ENCODE measurements at places on chromosomes 16 and 17.
A peak's percentile ranks its signal among the peaks of the same experiment; 100 is the strongest.

- DNase-seq, result no peak
These were observed 16.7 kb downstream of the RFFL start for GRCh38 chr17:35046740-35047283.

DNA sequence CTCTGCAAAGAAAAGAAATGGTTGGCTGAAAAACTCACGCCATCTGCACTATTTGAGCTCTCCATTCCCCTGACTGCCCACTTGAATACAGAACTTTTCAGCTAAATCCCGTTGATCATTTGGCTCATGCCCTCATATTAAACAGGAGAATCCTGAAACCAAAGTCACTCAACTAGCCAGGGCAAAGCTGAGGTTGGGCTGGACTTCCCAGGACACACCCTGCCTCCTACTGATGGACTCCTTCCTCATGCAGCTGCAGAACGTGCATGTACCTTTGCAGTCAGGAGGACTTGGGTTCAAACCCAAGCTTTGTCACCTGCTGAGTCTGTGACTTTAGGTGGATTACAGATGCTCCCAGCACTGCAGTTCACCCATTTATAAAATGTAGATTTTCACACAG, 7.7 kb downstream of the ASIC2 start:
- DNase-seq, result no peak

- DNase-seq, result no peak
These were observed 104.4 kb downstream of the NTN1 start for GRCh38 chr17:9125722-9126121.

DNA sequence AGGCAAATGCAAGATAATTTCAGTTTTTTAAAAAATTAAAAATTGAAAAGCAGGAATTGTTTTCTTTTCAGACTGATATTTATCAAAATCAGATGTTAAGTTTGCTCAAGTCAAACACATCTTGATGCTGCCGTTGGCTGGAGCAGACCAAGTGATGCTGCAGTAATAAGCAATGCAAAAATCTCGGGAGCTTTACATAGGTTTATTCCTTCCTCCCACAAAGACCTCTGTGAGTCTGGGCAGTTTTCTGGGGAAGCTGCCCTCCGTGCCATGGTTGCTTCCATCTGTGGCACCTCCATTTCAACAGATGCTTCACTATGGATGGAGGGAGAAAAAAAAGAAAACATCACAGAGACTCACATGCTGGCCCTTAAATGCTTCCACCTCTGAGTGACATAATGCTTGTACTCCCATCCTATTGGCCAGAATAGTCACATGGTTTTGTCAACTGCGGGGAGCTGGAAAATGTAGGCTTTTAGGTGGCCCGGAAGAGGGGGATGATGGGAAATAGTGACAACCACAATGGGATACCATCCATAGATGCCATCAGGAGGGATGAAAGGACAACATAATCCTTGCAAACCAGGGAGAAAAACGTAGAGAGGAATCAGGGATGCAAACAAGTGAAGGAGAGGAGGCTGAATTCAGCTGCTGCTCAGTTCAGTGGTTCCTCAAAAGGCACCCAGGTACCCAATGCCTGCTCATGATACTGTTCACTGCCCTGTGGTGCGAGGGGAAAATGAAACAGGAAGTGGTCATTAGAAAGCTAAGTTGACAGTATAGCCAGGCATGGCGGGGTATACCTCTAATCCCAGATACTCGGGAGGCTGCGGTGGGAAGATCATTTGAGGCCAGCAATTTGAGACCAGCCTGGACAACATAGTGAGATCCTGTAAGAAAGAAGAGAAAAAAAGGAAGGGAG, 13.5 kb upstream of the ERCC4 start:
- no peak for DNase-seq

- DNase-seq, result no peak
These were observed 63.6 kb downstream of the PLCG2 start for GRCh38 chr16:81842564-81843242.

- no peak for DNase-seq
These were observed 495.6 kb upstream of the CDH11 start for GRCh38 chr16:65617421-65617820.

- no peak for DNase-seq
These were observed 114.4 kb downstream of the XYLT1 start for GRCh38 chr16:17356243-17356933.

- DNase-seq, result no peak
These were observed 23.7 kb upstream of the WWOX start for GRCh38 chr16:78075800-78076199.

DNA sequence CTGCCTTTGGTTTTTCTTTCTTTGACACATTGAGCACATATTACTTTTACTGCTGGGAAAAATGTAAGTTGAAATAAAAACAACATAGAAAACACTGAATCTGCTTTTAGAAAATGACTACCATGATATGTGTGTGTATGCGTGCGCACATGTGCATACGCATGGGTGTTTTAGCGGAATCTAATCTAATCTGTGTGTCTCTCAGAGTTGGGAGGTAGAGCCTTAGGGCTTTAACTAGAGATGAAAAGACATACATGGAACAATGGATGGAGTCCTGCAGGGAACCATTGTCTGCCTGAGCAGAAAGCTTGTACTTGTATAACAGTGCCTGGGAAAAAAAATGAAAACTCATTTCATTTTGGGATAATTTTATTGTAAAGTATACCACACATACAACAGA, 12.4 kb downstream of the SLFN5 start:
- DNase-seq, result no peak

- DNase-seq, result no peak
These were observed 16.6 kb downstream of the GPR179 start for GRCh38 chr17:38326996-38327792.

DNA sequence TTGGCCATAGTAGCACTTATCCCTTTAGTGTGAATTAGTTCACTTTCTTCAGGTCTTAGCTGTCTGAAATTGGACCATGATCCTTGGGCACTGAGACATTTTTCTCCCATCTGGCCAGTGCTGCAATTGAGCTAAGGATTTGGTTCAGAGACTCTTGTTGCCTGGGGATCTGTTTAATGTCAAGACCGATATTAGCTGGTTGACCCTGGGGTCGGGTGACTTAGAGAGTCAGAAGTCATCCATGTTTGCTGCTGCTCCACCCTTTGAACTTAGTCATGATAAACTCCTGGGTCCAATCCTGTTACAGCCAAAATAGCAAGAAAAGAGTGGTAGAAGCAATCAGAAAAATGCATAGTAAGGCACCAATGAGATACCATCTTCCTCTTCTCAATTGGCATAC, 45.8 kb upstream of the TOX3 start:
- no peak for DNase-seq

DNA sequence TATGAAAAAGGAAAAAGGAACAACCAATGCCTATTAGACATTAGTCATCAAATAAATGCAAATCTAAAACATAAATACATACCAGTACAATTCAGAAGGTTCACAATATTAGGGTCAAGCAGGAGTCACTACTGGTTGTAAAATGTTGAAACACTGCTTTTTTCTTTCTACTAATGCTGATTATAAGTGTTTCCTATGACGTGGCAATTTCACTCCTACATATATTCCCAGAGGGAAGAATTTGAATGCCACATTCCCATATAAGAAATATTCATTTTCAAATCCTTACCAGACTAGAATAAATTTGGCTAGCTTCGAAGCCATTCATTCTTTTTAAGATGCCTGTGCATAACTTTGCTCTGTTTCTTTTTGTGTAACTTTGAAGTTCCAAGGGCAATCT, 2.6 kb upstream of the KRTAP9-2 start:
- DNase-seq, result no peak

GRCh38 chr17:19262650-19263631, 25.8 kb downstream of the EPN2 start:
- no peak for DNase-seq

DNA sequence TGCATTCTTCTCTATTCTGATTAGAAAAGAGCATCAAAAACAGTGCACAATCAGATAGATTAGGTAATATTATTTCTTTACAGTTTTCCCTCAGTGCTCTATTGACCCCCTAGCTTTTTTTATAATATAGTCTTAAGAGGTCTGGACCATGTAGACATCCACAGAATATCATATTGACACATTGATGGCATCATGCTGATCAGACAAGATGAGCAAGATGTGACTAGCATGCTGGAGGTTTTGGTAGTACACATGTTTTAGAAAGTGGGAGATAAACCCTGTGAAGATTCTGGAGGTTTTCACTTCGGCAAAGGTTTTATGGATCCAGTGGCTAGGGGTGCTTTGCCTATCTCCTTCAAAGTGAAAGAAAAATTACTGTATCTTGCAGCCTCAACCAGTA, 2.8 kb upstream of the ABCA8 start:
- DNase-seq, result no peak

GRCh38 chr17:35708149-35708548, 23.3 kb upstream of the RASL10B start:
- no peak for DNase-seq

DNA sequence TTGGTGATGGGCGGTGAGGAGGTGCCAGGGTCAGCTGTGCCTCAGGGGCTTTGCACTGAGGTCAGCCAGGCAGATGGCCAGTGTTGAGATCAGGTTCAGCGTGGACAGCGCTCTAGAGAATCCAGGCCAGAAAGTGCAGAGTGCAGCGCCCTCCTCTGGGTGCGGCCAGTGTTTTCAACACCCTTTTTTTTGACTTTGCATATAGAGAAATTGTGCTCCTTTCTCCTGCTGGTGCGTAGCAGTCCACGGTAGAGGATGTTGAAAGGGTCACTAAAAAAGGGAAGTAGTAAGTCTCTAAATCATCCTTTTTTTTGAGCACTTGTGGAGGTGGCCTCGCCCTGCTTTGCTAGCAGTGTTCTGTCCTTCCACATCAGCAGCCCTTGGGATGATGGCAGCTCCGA, 53.9 kb downstream of the BANP start:
- no peak for DNase-seq

- DNase-seq, result no peak
These were observed 406.6 kb upstream of the SALL1 start for GRCh38 chr16:51557670-51558069.

DNA sequence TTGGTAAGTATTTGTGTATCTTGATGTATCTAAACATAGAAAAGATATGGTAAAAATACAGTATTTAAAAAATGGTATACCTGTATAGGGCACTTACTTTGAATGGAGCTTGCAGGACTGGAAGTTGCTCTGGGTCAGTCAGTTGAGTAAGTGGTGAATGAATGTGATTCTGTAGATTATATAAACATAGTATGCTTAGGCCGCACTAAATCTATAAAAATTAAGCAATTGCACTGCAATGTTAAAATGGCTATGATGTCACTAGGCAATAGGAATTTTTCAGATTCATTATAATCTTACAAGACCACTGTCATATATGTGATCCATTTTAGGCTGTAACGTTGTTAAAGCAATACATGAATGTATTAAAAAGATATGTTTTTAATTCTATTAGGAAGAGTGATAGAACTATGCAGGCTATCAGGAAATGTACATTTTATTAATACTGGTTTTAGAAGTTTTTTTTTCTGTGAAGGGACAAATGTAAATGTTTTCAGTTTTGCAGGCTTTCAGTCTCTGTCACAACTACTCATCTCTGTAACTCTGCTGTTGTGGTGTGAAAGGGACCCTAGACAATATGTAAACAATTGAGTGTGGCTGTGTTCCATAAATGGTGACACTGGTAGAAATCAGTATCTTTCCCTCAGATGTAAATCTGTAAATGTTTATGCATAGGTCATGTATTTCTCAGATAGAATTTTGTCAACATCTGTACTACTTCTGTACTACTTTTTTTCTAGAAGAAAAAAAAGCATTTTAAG, 10.5 kb downstream of the CBFB start:
- no peak for DNase-seq

GRCh38 chr17:34171245-34171818, 83.8 kb upstream of the CCL2 start:
- DNase-seq, result peak; percentile 14

DNA sequence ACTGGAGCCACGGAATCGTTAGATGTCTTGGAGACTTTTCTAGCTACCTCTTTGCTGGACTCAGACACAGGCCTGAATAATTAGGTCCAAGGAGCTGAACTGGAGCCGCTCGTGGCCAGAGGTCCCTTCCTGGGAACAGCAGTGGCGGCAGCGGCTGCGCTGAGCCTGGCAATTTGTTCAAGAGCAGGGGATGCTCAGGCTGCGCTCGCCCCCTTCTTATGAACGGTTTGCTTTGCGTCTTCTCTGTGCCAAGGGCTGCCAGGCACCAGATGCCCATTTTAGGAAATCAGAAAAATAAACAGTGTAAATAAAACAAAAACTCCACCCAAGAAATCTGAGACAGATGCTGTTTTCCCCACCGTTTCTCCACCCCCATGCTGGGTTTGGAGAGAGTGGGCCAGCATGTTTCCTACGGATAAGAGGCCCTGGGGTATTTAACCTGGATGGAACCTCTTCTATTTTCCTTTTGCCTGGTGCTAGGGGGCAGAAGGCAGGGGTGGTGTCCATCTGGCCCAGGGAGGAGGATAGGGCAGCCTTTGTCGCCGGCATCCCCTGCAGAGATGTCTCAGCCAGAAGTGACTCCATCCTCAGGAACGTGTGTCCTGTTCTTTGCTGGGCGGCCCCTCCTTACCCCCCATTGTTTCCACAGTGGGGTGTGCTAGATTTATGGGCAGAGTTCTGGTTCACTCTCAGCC, 163.4 kb downstream of the SEC14L1 start:
- DNase-seq, result no peak

DNA sequence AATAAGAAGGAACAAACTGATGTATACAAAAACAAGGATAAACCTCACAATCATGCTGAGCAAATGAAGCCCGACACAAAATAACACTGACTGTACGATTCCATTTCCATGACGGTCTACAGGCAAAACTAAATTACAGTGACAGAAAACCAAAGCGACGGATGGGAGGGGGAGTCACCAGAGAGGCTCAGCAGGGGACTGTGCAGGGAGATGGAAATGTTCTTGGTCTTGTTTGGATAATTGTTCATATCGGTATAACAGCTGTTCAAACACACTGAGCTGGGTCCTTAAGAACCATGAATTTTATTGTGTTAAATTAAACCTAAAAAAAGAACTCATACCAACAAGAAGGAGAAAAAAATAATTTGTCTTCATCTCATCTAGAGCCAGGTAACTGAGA, 97.8 kb downstream of the NXN start:
- no peak for DNase-seq

DNA sequence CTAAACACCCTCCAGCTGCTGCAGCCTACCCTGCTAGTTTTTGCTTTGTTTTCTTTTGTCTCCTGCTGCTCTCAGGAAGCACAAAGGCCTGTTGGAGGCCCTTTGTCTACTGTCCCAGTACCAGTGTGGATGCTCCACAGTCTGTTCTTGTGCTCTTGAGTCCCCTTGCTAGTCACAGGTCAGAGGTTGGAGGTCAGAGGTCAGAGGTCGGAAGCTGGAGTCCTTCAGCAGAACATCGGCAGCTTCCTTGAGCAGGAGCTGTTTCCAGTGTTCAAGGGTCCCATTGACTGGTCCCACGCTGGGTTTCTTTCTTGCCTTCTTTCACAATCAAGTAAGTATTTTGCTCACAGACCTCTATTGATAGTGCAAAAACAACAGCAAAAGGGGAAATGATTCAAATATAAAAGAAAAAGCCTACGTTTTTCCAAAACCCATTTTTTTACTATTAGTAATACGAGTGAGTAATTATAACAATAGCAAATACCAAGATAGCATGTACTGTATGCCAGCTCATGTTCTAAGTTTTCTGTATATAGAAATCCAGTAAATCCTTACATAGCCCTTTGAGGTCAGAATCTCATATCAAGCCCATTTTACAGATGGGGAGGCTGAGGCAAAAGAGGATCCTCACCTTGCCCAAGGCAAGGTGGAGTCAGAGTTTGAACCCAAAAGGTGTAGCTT, 10.9 kb upstream of the IL34 start:
- DNase-seq, result peak; percentile 19

GRCh38 chr17:82458885-82459424, 414 bp downstream of the NARF start:
- no peak for DNase-seq

- DNase-seq, result no peak
These were observed 78.6 kb downstream of the RBFOX3 start for GRCh38 chr17:79532107-79532790.

- no peak for DNase-seq
These were observed 19.6 kb downstream of the KATNB1 start for GRCh38 chr16:57755061-57755684.

Measured in AG09319 (cell line).